ENCODE measurements at places on chromosomes 7 and 10. TPM values are rescaled to one million over a fixed set of nuclear protein-coding genes. Genes with fewer than 3 reads are reported as not detected.
A peak's percentile ranks its signal among the peaks of the same experiment; 100 is the strongest.

HSPA12A gene
- total RNA-seq: 11.3 TPM

MAGI2 gene
- total RNA-seq: 1.6 TPM

- DNase-seq: no peak
- no peak overlapping the region for H3K27ac ChIP-seq
- no peaks in the 10 kb centered on the region for H3K36me3 ChIP-seq
- no peak overlapping the region for H3K4me3 ChIP-seq
These were observed 101.2 kb upstream of the SEC61G start for GRCh38 chr7:54860003-54860775.

AKR1C4 gene
- total RNA-seq: not detected

GRCh38 chr10:101772895-101773761 lies 2.8 kb downstream of the FGF8 start:
- no peaks in the 10 kb centered on the region for H3K36me3 ChIP-seq
- H3K27me3 ChIP-seq: no peaks in the 10 kb centered on the region
- no peak overlapping the region for H3K4me3 ChIP-seq
- no peak for DNase-seq
- no peaks in the 10 kb centered on the region for H3K4me1 ChIP-seq

DNA sequence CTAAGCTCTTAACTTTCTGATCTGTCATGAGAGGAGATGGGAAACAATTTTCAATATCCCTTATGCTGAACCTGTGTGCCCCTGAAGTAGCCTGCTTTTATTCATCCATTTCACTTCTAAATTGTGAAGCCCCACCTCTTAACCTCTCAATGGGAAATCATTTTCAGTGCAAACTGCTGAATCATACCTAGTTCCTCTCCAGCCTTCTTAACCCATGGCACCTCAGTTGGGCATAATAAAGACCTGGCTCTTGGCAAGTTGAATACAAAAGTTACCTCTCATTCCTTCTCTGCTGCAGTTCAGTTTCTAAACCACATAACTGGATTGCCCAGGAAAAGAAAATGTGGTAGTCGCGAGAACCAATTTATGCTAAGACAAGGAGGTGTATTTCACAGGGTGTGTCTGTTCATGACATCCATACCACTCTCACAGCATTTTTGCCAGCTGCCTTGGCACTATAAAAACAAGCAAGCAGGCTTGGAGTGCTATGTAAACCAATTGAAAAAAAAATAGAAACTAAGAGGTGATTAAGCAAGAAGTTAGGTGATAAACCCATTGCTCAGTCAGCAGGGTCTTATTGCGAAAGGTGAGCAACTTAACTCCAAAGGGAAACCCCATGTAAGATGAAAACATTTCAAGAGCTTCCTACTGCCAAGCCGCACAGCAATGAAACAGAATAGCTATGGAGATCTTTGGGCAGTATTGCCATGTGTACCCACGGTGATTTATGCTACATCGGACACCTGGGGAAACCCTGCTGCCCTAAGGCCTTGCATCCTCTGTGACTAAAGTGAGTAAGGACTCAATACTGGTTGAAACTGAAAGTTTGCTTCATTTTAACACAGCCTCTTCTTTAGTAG lies 57.0 kb upstream of the DKK1 start:
- DNase-seq: peak; percentile 35
- no peaks in the 10 kb centered on the region for H3K27me3 ChIP-seq
- H3K36me3 ChIP-seq: no peaks in the 10 kb centered on the region
- H3K4me3 ChIP-seq: peak overlapping the region; percentile 16
- peaks cover 23% of the 10 kb centered on the region for H3K4me1 ChIP-seq
- peak overlapping the region; percentile 79 for H3K27ac ChIP-seq

GIMAP8 gene
- not detected for total RNA-seq

DNA sequence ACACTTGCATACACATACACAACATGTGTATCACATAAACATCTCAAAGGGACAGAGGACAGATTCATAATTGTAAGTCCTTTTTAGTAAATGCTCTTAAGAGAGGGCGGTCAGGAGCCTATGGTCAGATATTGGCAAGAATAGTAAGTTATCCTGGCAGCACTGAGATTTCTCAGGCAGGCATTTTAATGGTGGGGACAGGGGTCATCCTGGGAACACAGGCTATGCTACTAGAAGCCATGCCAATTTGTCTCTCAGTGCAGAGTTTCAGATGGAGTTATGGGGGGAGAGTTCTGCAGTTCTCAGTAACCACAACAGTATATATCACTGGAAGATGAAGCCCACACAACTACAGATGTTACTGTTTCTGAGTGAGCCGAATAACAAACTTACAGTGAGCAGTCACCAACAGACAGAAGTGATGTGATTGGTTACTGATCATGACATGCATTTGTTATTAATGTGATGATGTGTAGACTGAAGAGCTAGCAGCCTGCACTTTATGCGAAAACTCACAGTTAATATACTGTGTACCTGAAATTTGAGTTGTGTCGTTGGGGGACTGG lies 16.4 kb downstream of the ZNF487 start:
- no peaks in the 10 kb centered on the region for H3K27me3 ChIP-seq
- H3K4me3 ChIP-seq: no peak overlapping the region
- no peaks in the 10 kb centered on the region for H3K36me3 ChIP-seq
- peaks cover 19% of the 10 kb centered on the region for H3K4me1 ChIP-seq
- DNase-seq: no peak

DNA sequence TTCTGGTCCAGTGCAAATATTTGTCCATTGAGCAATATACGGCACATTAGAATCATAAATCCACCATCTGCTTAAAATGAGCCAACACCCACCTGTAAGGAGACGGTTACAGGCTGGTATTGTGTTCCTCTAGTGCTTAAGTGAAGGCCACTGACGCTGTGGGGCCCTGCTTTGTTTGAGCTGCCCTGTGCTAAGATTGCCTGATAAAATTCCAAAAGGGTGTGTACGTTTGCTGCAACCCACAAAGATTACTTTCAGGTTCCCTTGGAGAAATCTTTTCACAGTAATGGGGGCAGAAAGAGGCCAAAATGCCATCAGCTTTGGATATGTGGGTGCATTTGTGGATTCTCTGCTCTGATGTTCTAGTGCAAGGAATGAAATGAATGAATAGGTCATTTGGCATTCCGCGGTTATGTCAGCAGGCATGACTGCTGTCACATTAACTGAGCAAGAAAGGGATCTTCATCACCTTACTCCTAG lies 34.4 kb downstream of the AGR3 start:
- peaks cover 59% of the 10 kb centered on the region for H3K4me1 ChIP-seq
- peak overlapping the region; percentile 87 for H3K27ac ChIP-seq
- H3K4me3 ChIP-seq: peak overlapping the region; percentile 39
- peak; percentile 90 for DNase-seq
- H3K36me3 ChIP-seq: 0 out of 2 replicates have a peak, but pooled peaks cover 5% of the 10 kb centered on the region
- no peaks in the 10 kb centered on the region for H3K27me3 ChIP-seq

TAS2R38 gene
- total RNA-seq: not detected

DNA sequence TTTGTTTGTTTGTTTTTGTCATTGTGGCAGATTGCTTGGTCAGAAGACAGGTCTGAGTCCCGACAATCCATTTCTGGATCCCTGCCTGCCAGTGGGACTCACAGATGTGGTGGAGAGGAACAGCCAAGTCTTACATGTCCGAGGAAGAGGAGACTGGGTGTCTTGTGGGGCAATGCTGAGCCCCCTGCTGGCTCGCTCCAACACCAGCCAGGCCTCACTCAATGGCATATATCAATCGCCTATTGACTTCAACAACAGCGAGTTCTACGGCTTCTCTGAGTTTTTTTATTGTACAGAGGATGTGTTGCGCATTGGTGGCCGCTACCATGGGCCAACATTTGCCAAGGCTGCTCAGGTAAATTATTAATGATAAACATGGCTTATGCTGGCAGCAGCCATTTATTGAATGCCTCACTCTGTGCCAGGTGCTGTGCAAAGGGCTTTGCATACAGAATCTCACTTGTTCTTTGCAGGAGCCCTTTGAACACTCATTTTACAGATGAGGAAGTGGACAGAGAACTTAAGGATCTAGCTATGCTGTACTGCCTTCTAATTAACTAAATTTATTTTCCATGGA lies 33.3 kb downstream of the COX15 start:
- H3K36me3 ChIP-seq: no peaks in the 10 kb centered on the region
- no peaks in the 10 kb centered on the region for H3K27me3 ChIP-seq
- no peaks in the 10 kb centered on the region for H3K4me1 ChIP-seq
- H3K4me3 ChIP-seq: no peak overlapping the region
- no peak for DNase-seq
- no peak overlapping the region for H3K27ac ChIP-seq

- DNase-seq: no peak
- peaks cover 17% of the 10 kb centered on the region for H3K27me3 ChIP-seq
- H3K36me3 ChIP-seq: no peaks in the 10 kb centered on the region
- no peak overlapping the region for H3K4me3 ChIP-seq
These were observed 303.5 kb upstream of the AOAH start for GRCh38 chr7:37027557-37028341.

DNA sequence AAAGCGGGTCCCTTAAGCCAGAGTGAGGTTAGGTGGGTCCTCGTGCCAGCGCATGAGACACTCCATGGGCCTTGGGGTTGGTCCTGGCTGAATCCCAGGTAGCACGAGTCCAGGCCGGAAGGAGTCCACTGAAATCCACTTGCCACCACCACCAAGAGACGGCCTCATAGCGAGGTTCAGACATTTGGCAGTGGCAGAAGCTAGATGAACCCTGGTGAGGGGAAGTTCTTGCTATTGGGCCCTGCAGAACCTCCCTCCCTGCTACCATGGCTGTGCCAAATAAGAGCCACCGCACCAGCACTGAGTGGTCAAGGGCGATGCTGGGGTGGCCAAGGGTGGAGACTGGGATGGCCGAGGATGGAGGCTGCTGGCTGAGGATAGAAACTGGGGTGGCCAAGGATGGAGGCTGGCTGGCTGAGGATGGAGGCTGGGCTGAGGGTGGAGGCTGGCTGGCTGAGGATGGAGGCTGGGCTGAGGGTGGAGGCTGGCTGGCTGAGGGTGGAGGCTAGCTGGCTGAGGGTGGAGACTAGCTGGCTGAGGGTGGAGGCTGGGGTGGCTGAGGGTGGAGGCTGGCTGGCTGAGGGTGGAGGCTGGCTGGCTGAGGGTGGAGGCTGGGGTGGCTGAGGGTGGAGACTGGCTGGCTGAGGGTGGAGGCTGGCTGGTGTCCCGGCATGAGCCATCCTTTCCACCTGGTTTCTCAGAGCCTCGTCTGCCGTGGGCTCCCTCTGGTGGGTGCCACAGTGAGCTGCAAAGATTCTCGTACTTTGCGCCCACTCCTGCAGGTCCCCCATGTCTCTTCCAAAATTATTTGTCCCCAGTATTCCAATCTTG lies 88.2 kb downstream of the ELFN1 start:
- H3K4me3 ChIP-seq: no peak overlapping the region
- no peaks in the 10 kb centered on the region for H3K36me3 ChIP-seq
- no peak overlapping the region for H3K27ac ChIP-seq
- DNase-seq: no peak

SPDYE2 gene
- total RNA-seq: not detected

GRCh38 chr10:33070101-33070500 lies 112.1 kb upstream of the ITGB1 start:
- H3K36me3 ChIP-seq: no peaks in the 10 kb centered on the region
- no peaks in the 10 kb centered on the region for H3K27me3 ChIP-seq
- DNase-seq: no peak

- no peak overlapping the region for H3K27ac ChIP-seq
- H3K36me3 ChIP-seq: no peaks in the 10 kb centered on the region
- H3K27me3 ChIP-seq: no peaks in the 10 kb centered on the region
- DNase-seq: no peak
- no peak overlapping the region for H3K4me3 ChIP-seq
These were observed 13.1 kb upstream of the TCAF1 start for GRCh38 chr7:143914938-143915652.

KEL gene
- not detected for total RNA-seq

ERVW-1 gene
- not detected for total RNA-seq

DNA sequence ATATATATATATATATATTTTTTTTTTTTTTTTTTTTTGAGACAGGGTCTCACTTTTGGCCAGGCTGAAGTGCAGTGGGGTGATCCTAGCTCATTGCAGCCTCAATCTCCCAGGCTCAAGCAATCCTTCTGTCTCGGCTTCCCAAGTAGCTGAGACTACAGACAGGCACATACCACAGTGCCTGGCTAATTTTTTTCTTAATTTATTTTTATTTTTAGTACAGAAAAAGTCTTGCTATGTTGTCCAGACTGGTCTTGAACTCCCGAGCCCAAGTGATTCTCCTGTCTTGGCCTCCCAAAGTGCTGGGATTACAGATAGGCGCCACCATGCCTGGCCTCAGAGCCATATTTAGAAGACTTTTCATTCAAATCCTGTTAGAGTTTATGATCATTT lies 79.6 kb downstream of the PRTFDC1 start:
- no peak for DNase-seq
- no peaks in the 10 kb centered on the region for H3K27me3 ChIP-seq
- H3K4me1 ChIP-seq: peaks cover 18% of the 10 kb centered on the region
- H3K36me3 ChIP-seq: no peaks in the 10 kb centered on the region
- no peak overlapping the region for H3K4me3 ChIP-seq

- H3K4me3 ChIP-seq: no peak overlapping the region
- H3K27me3 ChIP-seq: peaks cover 42% of the 10 kb centered on the region
- no peaks in the 10 kb centered on the region for H3K4me1 ChIP-seq
- DNase-seq: no peak
- no peaks in the 10 kb centered on the region for H3K36me3 ChIP-seq
These were observed 10.0 kb downstream of the SFTPD start for GRCh38 chr10:79938728-79939406.

GRCh38 chr10:88347597-88348304 lies 235.4 kb downstream of the RNLS start:
- no peaks in the 10 kb centered on the region for H3K36me3 ChIP-seq
- H3K27ac ChIP-seq: no peak overlapping the region
- H3K4me1 ChIP-seq: no peaks in the 10 kb centered on the region
- DNase-seq: no peak

GRCh38 chr10:43689955-43690771 lies 41.5 kb upstream of the ZNF32 start:
- DNase-seq: peak; percentile 54
- H3K27ac ChIP-seq: no peak overlapping the region
- H3K4me3 ChIP-seq: no peak overlapping the region
- H3K27me3 ChIP-seq: peaks cover 74% of the 10 kb centered on the region
- no peaks in the 10 kb centered on the region for H3K4me1 ChIP-seq
- H3K36me3 ChIP-seq: no peaks in the 10 kb centered on the region

DNA sequence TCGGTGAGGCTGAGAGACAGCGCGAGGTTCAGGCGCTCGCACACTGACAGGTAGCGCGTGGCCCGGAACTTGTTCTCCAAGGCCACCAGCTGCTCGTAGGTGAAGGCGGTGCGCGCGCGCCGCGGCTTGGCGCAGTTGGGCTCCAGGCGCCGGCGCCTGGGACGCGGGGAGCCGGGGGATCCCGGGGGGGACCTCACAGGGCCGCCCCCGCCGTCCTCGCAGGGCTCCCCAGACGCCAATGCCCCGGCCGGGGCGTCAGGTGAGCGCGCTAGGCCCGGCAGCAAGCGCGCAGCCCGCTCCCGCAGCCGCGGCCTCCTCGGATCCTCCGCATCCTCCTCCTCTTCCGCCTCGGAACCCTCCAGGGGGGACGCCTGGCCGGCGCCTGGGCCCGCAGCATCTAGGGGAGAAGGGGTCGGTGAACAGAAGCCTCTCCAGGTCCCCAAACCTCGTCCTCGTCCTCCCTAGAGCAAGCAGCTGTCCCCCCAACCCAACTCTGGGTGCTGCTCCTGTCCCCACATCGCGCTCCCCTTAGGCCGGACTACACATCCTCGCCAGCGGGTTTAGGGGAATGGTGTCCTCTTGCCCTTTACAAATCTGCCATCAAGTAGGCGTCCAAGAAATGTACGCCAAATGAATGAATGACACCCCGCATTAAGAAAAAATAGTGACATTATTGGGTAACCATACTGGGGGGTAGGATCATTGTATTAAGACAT lies 1.9 kb downstream of the NKX1-2 start:
- H3K27ac ChIP-seq: no peak overlapping the region
- no peak for DNase-seq
- peaks cover 13% of the 10 kb centered on the region for H3K4me1 ChIP-seq

GRCh38 chr7:65798111-65799075 lies 74.5 kb upstream of the VKORC1L1 start:
- no peaks in the 10 kb centered on the region for H3K27me3 ChIP-seq
- H3K36me3 ChIP-seq: no peaks in the 10 kb centered on the region
- no peak overlapping the region for H3K27ac ChIP-seq
- no peaks in the 10 kb centered on the region for H3K4me1 ChIP-seq
- no peak for DNase-seq

SOSTDC1 gene
- total RNA-seq: not detected

GARIN1A gene
- 0.57 TPM for total RNA-seq
